ENCODE measurements at places on chromosomes 4 and X.

- no peak for DNase-seq
Measured at GRCh38 chrX:20670611-20671010, 403.9 kb upstream of the RPS6KA3 start.

GRCh38 chr4:54587107-54587891 is 70.5 kb upstream of the KIT start:
- no peak for DNase-seq

DNA sequence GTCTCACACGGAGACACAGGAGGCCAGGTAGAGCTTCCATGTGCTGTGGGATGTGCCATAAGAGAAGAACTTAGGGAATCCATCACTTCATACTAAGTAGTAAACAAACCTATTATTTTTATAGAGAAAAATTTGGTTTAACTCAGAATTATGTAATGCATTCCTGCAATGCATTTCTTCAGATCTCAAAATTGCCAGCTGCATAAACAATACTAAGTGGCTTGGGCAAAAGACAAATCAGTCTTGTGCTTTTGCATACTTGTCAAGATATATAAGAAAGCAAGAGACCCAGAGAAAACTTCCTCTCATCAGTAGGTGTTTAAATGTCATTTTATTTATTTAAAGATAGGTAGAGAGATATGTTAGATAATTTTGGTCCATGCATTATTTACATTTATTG is 382.1 kb upstream of the CTSO start:
- DNase-seq, result no peak

GRCh38 chr4:156983366-156983765 is 11.8 kb upstream of the PDGFC start:
- DNase-seq, result no peak

GRCh38 chr4:176587920-176588319 is 204.8 kb downstream of the VEGFC start:
- DNase-seq, result no peak

DNA sequence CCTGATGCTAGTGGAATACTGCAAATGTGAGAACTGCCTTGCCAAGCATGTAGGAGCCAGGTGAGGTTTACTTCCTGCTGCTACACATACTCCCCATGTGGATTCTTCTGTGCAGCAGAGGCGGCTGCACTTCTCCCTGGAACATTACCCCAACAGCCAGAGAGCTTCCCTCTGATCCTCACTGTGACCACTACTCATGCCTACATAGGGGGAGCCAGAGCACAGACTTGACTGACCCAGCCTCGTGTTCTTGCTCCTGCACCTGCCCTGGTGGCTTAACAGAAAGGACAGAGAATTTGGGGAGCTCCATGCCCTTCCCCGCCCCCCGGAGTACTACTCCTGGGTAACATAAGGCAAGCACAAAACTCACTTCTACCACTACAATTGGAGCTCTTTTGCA is 38.4 kb downstream of the UGT2A2 start:
- DNase-seq, result no peak

DNA sequence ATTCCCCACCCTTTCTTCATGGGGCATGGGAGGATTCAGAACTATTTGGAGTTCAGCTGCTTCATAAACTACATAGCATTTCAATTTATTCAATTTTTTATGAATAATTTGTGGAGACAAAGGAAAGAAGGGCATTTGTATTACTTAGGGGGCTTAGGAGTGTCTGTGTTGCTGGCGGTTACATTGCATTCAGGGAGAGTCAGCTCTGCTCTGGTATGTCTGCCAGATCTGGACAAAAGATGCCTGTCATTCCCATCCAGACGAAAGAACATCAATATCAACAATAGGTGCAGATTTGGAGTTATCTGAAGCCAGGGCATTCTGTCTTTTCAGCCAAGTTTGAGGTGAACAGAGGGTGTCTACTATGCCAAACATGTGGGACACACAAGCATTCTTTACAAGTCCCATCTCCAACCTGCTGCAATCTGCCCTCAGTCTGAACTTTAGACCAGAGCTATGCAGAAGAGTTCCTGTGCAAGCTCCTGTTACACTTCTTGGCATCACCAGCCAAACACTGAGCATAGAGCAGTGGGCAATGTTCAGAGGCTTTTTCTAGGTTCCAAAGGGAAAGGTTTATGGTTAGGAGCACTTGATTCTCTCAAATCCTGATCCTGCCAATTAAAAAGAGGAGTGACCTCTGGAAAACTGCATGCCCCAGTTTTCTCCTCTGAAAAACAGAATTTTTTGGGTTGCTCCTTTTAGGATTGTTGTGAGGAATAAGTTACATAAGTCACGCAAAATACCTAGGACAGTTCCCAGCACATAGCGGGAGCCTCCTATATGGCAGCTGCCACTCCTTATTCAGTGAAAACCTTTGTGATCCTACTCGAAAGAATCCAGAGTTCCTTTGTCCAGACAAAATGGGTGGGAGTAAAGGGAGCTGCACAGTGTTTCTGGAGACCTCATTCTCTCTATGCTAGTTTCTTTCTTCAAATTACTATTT is 719.5 kb upstream of the SLIT2 start:
- DNase-seq, result no peak

- no peak for DNase-seq
Measured at GRCh38 chr4:182644683-182645050, 272.5 kb downstream of the DCTD start.

GRCh38 chrX:37782359-37782758 is 2.5 kb downstream of the CYBB start:
- DNase-seq, result no peak

DNA sequence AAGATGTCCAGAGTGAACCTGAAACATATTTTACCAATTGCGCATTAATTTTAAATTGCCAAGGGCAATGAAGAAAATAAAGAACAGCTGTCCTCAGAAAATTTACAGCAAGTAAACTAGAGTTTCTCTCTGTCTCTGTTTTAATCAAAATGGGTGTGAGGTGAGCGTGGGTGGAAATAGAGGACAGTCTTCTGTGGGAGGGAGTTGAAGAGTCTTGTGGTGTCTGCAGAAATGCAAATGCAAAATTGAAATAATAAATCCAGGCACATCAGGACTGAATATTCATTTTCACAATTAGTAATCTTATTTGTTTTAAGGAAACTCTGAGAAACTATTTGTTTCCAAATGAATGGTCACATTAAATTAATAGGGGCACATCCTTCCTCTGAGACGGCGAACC is 192.0 kb downstream of the ARHGAP10 start:
- no peak for DNase-seq

DNA sequence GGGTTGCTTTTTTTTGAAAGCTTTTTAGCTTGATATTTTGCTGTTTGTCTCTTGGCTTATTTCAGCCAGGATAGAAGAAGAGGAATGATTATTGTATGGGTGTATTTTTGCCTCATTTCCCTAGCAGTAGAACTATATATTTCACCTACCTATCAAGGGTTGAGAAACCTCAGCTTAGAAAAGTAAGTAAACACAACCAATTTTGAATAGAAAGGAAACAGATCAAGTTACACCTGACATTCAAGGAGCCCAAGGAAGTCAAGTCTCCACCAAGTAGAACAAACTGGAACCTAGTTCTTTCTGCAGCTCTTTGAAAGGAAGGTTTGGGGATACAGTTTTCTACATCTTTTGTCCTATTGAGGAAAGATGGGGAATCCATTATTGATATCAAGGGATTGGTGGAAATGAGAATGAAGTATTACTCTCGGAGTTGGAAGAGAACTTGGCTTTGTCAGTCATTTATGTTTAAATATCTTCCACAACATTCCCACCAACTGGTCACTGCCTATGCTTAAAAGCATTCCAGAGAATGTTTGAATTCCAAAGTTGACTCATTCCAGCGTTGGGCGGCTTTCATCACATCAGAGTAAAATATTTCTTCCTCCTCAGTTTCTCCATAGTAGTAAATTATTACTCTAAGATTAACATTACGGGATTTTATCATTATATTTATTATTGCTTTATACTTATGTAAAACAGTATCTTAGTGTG is 207.8 kb upstream of the CNKSR2 start:
- DNase-seq, result no peak

- no peak for DNase-seq
Measured at GRCh38 chr4:86848136-86848535, 1.0 kb downstream of the SLC10A6 start.

GRCh38 chr4:141311246-141312204 is 90.8 kb downstream of the ZNF330 start:
- DNase-seq, result no peak

- DNase-seq, result no peak
Measured at GRCh38 chr4:108322497-108322896, 153.8 kb upstream of the LEF1 start.

DNA sequence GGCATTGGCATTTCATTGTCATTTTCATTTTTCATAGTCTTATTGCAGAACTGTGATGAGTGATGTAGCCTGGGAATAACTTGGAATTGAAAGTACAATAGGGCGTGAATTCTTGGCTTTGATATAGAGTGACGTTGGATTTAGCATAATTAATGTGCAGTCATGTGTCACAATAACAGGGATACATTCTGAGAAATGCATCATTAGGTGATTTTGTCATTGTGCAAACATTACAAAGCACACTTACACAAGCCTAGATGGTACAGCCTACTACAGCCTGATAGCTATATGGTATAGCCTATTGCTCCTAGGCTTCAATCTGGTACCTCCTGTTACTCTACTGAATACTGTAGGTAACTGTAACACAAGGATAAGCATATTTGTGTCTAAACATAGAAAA is 300.8 kb downstream of the DTHD1 start:
- no peak for DNase-seq

GRCh38 chr4:183855323-183856190 is 49.5 kb upstream of the STOX2 start:
- no peak for DNase-seq

DNA sequence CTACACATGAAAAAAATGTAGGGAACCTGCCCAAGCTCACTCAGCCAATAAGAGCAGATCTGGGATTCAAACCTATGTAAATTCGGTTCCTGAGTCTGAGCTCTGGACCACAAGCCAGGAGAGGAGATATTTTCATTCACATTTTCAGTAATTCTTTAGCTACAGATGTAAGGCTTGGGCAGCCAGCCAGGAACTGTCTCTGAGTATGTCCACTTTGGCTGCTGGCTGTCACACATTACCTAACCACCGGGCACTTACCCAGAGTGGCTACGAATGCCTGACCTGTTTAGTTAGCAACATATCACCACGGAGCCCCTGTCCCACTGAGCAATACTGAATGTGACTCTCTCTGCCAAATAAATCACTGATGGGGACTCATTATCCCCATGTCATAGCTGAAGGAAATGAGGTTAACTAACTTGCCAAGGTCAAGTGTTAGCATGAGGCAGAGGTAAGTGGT is 15.3 kb downstream of the USP46 start:
- no peak for DNase-seq

DNA sequence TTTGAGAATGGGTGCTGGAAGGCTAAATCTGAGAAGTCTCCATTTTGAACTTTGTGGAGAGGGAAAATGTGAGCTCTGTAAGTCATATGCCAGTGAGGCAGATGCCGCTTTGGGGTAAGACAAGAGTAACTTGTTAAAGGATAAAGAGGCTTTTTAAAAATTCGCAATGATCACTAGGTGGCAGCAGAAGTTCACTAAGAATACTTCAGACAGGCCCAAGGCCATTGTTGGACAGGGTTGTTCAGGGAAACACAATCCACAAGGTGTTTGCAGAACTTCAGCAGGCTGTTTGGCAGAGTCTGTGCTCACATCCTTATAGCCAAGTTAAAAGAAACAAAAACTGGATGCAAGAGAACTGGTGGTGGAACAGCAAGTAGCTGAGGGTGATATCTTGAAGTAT is 13.7 kb upstream of the PIGA start:
- DNase-seq, result no peak

- no peak for DNase-seq
Measured at GRCh38 chr4:101763576-101763975, 27.0 kb upstream of the BANK1 start.

DNA sequence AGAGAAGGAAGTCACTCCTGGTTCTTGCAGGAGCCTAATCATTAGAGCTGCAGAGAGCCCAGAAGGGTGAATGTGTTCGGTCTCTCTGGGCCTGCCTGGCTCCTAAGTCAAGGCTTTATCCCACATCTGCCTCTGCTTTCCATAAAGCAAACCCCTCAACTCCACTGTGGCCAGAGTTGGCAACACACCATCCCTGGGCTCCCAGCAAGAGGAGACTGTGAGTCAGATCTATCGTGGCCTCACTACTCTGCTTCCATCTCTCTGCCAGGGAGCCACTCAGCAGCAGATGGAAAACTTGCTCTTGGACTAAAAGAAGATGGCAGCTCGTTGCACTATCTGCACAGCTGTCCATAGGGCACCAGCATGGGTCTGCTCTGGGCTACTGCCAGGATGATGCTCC is 348.2 kb downstream of the FBXW7 start:
- no peak for DNase-seq

GRCh38 chrX:73916931-73917667 is 354.1 kb downstream of the CHIC1 start:
- DNase-seq, result no peak

DNA sequence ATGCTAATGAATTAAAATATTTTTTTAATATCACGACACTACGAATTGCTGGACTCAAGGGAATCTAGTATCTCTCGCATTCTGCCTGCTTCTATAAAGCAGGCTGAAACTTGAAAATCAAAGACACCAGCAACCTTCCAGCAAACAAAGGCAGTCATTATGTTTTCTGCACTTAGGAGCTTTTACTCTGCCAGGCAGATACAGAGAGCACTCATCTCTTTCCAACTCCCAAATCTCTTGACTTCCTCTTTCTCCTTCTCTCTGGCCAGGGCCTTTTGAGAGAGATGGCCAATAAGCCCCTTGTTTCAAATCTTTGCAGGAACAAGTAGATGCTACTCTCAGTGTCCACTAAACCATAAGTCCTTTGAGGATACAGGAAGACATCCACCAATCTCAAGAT is 95.2 kb upstream of the KLF3 start:
- DNase-seq, result no peak

DNA sequence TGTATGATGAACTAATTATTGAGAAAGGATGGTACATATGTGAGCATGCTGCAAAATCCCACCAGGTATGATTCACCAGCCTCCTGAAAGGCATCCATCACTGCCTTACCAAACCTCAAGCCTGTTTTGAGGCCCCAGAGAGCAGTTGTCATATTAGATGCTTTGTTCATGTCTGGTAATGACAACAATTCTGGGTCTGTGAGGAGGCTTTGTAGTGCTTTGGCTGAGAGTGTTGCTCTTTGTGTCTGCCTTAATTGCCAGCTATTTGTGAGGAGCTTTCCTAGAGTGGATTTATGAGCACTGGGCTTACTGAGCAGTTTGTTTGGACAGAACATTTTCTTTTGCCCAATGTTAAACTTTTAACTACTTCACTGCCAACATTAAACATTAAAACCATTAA is 69.2 kb downstream of the HEPH start:
- no peak for DNase-seq

GRCh38 chrX:50876551-50876950 is 34.0 kb upstream of the BMP15 start:
- no peak for DNase-seq

DNA sequence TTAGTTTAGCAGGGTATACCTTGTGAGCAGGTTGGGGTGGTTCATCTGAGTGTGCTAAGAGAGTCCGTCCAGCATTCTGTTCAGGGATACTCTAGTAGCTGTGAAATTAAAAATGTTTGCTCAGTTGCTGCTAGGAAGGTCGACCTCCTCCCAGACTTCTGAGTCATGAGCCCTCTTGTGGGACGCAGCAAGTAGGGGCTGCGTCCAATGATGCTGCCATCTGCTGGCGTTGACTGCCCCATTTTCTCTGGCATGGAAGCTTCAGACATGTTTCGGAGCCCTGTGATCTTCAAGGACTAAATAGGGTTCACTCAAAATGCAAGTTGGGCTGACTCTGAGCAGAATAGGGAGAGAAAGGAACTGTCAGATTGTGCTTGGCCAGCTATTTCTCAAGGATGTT is 201.0 kb upstream of the ARSJ start:
- peak; percentile 68 for DNase-seq

All from glutamatergic neuron (in vitro differentiated cells).